Hindlimb muscle (tissue), 1 donor: ENCODE measurements at places on chromosomes 7 and 10.

DNA sequence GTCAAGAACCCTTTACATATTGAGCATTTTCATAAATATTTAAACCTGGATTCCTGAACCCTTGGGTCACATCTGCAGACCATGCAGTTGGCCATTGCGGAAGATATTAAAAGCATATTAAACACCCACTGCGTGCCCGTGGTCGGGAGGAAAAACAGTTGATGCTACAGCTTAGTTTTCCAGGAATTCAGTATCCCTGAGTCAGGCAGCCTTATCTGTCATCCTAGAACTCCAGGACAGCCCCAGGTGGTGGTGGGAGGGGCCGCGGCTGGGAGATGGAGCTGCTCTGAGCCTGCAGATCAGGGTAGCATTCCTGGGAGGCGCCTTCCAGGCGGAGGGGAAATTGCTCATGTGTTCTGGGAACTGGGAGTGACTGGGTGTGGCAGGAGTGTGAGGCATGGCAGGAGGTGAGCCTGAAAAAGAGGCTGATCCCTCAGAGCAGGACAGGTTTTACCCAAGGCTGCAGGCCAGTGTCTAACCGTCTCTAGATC is 222.9 kb upstream of the SH2B2 start:
- DNase-seq = no peak

DNA sequence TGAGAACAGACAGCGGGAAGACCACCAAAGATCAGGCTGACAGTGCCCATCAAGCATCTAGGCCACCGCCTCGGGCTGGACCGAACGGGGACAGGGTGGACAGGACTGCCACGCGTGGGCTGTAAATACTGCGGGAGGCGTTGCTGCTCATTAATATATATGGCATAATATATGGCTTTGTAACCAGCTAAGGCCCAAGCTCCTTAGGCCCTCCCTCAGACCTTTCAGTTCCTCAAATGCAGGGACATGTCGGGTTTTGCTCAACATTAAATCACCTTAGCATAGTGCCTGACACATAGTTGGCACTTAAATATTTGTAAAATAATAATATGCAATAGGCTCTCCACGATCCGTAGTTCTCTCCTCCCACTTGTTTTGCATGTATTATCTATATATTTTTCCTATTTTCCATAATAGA is 402 bp upstream of the TMEM168 start:
- no peak for DNase-seq

DNA sequence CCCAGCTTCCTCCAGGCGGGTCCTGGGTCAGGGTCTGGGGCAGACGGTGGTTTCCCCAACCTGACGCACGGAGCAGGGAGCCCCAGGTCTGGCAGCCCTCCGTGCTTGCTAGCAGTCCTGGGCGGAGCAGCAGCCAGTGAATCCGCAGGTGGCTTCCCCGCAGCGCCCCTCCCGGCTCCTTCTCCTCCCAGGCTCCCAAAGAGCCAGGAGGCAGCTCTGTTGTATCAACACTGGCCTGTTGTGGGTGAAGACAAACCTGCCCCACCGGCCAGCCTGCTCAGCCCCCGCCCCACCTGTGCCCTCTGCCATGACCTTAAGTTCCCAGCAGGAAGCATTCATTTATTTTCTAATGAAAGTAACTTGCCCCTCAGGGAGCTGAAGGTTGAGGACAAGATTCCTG is 24.0 kb upstream of the TMEM213 start:
- no peak for DNase-seq

DNA sequence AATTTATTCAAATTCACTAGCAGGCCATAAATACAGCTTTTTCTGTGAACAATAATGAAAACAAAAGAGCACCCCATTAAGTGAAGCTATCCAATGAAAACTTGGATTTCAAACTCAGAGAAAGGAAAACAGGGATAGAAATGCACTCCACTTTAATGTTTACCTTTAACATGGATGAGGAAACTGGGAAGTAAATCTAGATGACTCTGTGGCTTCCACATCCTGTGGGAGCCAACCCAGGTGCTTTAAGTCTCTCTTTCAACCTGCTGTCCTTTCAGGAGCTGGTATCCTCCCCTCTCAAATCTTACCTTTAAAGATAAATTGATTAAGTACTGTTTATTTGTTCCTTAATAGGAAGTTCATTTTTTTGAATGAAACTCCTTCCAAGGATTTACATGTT is 21.5 kb upstream of the SGMS1 start:
- no peak for DNase-seq

DNA sequence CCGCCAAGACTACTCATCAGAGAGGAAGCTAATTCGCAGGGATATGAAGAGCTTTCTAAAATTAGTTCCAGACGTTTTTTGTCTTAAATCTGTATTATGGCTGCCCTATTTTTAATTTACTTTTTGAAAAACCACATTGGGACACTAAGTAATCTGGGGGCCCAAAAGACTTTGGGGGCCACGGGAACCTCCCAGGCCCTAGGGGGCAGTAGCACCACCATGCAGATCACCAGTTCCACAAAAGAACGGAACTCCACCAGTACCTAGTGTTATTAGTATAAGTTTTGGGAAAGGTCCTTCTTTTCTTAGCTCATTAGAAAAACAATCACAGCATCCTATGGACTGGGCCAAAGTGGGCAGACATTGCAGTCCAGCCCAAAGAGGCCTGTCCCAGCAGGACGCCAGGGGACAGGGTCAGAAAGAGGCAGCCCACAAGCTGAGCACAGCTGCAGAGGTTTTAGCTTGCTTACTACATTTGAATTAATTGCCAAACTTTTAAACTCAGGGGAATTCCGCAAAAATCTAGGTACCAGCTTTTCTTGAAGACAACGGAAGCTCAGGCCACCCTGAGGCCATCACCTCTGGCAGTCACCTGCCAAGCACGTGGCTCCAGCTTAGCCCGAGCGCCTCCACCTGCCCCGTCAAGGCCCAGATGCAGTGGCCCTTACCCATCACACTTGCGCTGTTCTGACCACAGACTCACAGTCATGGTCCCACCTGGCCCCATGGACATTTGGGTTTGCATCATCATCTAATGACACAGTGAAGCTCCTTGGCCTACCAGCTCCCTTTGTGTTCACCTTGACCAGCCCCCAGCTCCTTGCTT is 74.8 kb downstream of the PARP12 start:
- DNase-seq = no peak

DNA sequence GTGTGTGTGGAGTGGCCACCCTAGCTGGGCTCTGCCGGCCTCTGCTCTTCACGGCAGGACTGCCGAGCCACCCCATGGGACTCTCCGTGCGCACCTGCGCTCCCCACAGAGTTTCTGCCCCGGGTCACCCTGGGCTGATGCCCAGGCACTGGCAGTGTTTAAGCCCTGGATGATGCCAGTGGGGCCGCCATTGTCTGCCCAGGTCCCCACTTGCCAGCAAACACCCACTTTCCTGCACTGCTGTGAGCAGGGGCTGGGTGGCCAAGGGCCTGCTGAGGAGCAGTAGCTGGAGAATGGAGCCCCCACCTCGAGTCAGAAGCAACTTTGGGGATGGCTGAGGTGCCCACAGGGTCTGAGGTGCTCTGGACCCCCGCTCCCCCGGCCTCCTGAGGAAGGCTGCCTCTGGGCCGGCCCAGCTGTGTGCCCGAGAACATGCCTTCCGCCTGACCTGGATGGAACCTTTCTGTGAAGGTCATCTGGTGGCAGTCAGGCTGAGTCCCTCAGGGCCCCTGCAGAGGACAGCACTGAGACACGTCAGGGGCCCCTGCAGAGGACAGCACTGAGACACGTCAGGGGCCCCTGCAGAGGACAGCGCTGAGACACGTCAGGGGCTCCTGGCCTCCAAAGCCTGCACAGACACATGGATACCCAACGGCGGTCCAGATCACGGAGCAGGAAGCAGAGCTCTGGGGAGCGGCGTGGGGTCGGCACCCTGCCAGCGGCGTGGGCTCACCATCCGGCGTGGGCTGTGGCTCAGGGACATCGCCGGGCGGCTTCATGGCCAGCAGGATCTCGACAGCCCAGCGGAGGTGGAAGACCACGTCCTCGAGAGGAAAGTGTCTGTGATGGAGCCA is 62.0 kb downstream of the CFAP46 start:
- DNase-seq = no peak

- no peak for DNase-seq
Measured at GRCh38 chr7:128157906-128158305, 83.2 kb upstream of the LEP start.

- no peak for DNase-seq
Measured at GRCh38 chr10:112789248-112789647, 160.8 kb upstream of the TCF7L2 start.

DNA sequence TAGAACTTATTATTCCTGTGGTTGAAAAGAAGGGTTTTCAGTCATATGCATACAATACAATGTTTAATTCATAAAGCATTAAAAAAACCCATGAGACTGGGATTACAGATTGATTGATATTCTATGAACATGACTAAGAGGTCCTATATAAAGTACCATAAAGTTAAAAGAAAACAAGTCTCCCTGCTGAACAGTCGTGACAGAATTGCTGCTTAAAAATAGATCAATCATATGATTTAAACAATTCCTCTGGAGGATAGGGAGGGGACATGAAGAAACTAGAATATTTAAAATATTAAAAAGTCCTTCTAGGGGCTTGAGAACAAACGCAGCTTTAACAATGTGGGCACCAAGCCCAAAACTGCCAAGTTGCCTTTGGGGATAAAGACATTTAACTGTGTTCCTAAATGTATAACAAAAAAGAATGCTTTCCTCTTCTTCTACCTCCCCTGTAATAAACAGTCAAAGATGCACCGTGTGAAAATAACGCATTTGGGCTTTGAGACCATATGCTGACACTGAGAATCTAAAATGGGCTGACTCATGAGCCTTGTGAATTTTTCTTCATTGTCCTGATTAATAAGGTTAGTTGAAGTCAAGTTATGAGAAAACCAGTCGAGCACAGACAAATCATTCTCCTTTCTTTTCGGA is 25.8 kb downstream of the TWIST1 start:
- DNase-seq = no peak

- DNase-seq = no peak
Measured at GRCh38 chr7:87267239-87267900, 47.8 kb upstream of the TMEM243 start.

GRCh38 chr7:754531-755412 is 27.7 kb upstream of the PRKAR1B start:
- no peak for DNase-seq

GRCh38 chr10:6399879-6400278 is 180.2 kb downstream of the PRKCQ start:
- DNase-seq = no peak

- peak; percentile 88 for DNase-seq
Measured at GRCh38 chr10:110226926-110227641, 19.7 kb downstream of the MXI1 start.

DNA sequence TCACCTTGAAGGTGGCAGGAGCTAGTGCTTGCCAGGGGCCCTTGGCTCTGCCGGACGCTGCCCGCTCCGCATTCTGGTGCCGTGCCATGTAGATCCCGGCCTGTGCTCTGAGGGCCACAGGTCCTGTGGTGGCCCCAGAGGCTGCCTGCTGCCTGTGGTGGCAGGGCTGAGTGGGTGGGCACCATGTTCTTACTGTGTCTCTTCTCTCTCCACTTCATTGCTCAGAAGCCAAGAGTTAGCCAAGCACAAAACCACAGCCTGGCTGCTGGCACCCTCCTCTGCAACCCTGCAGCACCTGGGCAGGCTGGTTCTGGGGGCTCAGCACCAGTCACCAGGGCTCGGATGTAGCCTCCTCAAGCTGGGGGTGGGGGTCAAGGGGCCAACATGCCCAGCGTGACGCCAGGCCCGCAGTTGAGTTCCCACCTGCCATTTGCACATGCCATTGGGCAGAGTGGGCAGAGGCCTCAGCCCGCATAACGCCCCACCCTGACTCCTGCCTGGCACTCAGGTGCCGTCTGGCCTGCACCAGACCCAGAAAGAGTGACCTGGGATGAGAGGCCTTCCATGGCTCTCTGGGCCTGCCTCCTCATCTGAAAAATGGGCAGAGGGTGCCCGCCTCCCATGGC is 16.3 kb downstream of the ZMIZ1 start:
- no peak for DNase-seq

- no peak for DNase-seq
Measured at GRCh38 chr7:6375348-6376101, 72.2 kb downstream of the DAGLB start.

- no peak for DNase-seq
Measured at GRCh38 chr7:28700790-28701203, 257.3 kb downstream of the TRIL start.

DNA sequence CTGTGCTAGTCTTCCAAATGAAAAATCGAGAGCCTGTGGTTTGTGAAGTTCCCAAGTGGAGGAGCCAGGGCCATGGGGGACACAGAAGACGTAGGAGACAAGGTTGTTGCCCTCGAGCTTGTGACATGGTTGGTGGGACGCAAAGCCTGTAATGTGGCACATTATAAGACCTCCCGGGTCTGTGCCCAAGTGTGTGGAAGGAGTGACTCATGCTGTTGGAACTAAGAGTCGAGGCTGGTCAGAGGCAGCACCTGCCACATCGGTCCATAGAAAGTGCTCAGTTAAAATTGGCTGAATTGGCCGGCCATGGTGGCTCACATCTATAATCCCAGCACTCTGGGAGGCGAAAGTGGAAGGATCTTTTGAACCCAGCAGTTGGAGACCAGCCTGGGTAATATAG is 27.0 kb upstream of the PODXL start:
- no peak for DNase-seq

DNA sequence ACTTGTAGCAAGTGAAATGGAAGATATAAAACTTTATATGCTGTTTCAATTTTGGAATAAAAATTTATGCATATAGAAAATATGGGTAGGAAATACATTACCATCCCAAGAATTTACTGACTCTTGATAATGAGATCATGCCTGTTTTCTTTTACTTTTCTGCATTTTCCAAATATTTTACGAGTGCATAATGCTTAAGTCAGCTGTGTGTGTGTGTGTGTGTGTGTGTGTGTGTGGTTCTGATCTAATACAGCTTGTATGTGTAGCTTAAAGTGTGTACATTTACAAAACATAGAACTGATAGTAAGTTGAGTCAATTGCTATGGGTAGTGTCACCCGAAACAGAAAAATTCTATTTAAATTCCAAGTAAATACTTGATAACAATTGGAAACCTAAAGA is 315.9 kb upstream of the LRRN3 start:
- no peak for DNase-seq

GRCh38 chr10:44280226-44281014 is 104.5 kb downstream of the CXCL12 start:
- DNase-seq = no peak

- no peak for DNase-seq
Measured at GRCh38 chr10:45418417-45418848, 44.4 kb downstream of the ALOX5 start.

GRCh38 chr10:50360077-50360850 is 108.9 kb upstream of the ASAH2 start:
- DNase-seq = peak; percentile 58

DNA sequence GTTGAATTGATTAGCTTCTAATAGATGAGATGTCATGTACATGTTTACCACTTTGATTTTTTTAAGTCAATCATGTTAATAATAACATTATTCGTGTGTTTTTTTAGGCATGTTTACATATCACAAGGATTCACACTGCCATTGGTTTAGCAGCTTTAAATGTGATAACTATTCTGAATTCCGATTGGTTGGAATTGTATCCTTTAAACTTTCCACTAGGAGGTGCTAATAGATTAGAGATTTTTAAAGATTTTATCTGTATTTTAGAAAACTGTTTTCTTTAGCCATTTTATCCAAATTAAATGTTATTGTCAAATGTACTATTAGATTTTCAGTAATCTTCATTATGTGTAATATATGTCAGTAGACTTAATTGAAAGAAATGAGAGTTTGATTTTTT is 83.2 kb downstream of the HECTD2 start:
- no peak for DNase-seq

GRCh38 chr10:69864321-69864720 is 62.6 kb downstream of the COL13A1 start:
- no peak for DNase-seq

- DNase-seq = no peak
Measured at GRCh38 chr7:91492773-91493172, 228.5 kb downstream of the FZD1 start.
